ENCODE measurements at places on chromosomes 11 and 22.
A peak's percentile ranks its signal among the peaks of the same experiment; 100 is the strongest.

DNA sequence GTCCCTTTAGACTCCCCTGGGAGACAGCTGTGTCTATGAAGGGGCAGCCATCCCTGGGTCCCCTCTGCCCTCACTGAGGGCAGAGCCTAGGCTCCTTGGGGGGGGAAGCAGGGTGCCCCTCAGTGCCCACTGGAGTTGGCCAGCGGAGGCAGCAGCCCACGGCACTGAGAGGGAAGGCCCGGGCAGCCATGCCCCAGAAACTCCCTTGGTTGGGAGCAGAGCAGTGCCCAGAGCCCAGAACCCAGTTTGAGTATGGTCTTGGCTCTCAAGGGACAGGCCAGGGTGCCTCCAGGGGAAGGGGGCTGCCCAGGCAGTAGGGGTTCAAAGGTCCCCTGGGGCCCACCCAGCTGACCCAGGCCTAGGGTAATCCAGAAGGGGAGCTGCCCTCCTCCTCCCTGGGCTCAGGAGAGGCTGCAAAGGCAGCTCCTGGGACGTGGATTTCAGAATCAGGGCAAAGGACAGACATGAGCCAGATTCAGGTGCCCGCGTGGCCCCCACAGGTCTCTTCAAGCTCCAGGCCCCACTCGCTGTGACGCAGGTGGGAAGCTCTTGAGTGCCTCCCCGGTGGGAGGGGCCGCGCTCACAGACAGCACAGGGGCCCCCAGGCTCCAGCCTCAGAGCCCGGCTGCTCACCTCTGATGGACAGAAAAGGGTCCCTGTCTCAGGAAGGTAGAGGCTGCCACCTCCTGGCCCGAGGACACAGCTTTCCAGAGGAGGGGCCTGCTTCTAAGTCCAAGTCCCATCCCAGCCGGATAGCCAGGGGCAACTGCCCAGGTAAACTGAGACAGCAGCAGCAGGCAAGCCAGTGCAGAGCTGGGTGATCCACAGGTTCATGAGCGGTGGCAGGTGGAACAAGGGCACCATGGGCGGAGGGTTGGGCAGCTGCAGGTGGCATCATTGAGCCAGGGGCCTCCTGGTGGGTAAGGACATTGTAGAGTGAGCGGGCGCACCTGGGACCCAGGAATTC is 2.6 kb downstream of the C11orf21 start:
- peak; percentile 8 for DNase-seq

DNA sequence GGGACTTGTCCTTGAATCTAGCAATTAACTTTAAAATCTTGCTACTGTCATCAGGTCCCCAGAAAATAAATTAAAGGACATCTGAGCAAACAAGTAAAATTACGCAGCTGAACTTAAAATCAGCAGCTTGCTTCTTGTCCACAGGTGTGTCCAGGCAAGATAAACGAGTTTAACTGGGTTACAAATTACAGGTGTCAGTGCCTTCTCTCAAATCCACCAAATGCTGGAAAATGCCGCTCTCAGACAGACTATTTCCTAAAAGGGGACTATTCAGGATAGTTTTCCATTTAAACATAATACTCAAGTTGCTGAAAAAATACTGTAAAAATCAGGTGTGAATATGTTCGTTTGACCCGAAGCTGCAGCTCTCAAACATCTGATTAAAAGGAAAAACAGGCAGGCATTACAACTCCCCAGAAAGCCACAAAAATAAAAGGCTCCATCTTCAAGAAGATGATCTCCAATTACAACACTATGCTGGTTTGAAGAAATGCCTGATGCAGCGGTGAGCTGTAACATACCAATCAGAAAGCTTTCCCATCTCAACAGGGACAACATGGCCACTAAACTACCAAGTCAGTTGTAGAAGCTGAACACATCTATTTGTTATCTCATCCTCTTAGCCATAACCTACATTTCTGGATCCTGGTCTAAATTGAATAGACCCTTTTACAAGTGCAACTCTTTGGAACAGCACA is 82.1 kb downstream of the CADM1 start:
- DNase-seq = no peak

- DNase-seq = no peak
Measured at GRCh38 chr11:16001044-16001568, 355.2 kb downstream of the SOX6 start.

GRCh38 chr22:32706149-32706548 is 95.4 kb upstream of the TIMP3 start:
- DNase-seq = no peak

DNA sequence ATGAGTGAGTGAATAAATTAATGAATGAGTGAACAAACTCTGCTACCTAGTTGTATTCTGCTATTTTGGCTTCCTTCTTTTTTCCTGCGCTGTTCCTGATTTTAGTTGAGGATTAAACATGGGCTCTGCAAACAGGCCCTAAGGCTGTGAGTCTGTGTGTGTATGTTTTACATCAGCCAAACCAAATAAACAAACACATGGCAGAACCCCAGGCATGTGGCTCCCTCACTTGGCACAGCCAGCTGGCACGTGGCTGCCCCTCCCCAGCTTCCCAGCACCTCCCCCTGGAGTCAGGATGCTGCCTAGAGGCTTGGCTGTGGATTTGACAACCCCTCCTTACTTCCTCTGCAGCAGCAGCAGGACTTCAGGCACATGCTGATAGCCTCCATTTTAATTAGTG is 593.2 kb downstream of the INSC start:
- no peak for DNase-seq

GRCh38 chr22:28172892-28173670 is 254.0 kb upstream of the PITPNB start:
- DNase-seq = no peak

DNA sequence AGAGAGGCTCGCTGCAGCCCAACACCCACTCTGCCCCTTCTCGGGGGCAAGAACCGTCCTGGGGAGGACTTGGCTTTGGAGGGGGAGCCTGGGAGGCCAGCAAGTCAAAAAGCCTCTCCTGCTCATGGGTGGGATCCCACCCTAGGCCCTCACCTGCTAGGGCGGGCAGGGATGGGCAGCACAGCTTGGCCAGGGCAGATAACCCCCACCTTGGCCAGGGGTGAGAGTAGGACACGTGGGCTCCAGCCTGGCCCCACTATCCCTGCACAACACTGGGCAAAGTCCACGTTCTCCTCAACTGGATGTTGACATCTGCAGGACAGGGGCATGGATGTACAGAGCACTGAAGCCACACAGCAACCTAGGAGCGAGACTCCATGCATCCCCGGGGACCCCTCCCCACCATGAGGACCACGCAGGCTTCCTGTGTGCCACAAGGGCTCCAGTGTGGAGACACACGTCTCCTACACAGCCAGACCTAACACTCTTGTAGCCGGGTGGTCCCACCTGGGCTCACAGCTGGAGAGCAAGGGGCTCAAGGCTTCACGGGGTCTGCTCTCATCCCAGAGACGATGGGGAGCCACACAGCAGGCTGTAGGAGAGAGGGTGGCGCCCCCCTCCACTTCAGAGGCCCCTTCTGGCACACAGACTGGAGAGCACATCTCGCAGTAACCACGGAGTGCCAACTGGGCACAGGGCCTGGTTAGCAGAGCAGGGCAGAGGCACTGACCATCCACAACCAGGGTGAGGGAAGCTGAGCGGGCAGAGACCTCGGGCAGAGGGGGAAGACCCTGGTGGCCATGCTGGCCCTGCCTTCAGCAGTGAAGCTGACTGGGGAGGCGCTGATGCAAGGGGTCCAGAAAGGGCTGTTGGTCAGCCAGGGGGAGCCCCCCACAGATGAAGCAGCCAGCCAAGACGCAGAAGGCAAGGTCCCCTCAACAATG is 171.1 kb downstream of the CRYBB2 start:
- no peak for DNase-seq

DNA sequence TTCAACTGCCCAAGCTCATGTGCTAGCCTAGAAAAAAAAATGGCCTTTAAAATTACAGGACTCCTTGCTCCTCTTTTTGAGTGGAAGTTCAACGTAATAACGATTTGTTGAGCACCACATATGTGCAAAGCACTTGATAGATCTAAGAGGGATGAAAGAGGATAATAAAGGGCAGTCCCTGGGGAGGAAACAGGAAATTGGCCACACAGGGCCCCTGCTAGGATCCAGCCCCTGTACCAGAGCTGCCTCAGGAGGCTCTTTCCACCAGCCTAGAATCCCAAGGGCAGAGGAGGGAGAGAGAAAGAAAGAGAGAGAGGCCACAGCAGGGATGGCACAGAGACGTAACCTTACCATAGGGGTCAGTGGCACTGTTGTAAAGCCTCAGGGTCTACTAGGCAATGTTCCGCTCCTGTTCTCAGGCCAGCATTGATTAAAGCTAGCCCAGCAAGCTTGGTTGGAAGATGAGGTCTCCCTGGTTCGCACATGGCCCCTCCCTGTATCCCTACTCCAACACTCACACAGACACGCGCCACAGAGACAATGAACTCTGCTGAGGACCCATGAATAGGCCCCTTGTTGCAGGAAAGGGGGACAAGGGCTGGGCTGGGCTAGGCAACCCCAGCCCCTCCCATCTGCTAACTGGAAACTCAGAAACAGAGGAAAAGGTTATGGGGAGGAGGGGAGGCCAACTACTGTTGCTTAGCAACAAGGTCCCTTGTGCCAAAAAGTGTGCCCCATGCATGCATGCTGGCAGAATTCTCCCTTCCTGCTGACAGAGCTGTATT is at the start of gene TMPRSS5:
TMPRSS5 (minus strand) TSS at position 438 of the 785 bp plus-strand sequence; CDS start at position 354, 84 bp downstream.
- no peak for DNase-seq

DNA sequence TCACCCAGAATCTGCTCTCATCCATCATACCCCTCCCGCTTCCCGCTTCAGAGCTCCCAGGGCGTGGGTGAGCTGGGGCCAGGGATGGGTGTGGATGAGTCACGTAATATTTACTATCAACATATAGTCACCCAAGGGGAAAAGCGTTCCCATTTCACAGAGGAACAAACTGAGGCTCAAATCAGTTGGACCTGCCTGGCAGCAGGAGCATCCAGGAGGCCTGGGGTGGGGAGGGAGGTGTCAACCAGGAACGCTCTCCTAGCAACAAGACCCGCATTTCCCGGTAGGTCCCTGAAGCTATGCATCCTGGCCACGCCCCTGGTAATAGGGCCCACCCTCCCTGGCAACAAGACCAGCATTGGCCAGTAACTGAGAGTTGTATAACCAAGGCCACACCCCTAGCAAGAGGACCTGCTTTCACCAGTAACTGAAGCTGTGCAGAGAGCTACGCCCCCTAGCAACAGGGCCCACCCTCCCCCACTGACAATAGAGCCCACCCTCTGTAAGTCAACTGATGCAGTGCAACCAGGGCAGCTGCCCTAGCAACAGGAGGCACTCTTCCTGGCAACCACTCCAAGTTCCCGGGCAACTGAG is 32.7 kb upstream of the TXNRD2 start:
- DNase-seq = peak; percentile 57

DNA sequence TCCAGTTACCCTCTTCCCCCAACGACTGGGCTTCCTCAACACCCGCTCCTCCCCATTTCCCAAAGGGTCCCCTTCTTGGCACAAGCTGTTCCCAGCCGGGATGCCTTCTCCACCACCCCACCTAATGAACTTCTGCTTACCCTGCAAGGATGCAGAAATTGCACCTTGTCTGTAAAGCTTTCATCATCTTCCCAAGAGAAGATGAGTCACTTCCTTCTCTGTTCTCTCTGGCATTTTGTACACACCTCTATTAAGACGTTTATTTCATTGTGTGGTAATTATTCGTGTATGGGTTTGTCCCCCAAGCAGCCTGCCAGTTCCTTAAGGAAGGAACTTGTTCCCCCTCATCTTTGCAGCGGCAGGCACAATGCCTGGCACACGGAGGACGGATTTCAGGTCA is 351.1 kb downstream of the CADM1 start:
- no peak for DNase-seq

GRCh38 chr11:72798361-72798760 is 4.5 kb upstream of the STARD10 start:
- no peak for DNase-seq

GRCh38 chr11:73019996-73020395 is 122.1 kb downstream of the FCHSD2 start:
- no peak for DNase-seq

- DNase-seq = no peak
Measured at GRCh38 chr11:11348303-11348702, 4.7 kb downstream of the CSNK2A3 start.

GRCh38 chr11:104918113-104918824 is 20.0 kb upstream of the CASP12 start:
- no peak for DNase-seq

- no peak for DNase-seq
Measured at GRCh38 chr11:66464916-66465315, 1.8 kb upstream of the PELI3 start.

- DNase-seq = no peak
Measured at GRCh38 chr22:42639541-42640241, 710 bp downstream of the ATP5MGL start.

DNA sequence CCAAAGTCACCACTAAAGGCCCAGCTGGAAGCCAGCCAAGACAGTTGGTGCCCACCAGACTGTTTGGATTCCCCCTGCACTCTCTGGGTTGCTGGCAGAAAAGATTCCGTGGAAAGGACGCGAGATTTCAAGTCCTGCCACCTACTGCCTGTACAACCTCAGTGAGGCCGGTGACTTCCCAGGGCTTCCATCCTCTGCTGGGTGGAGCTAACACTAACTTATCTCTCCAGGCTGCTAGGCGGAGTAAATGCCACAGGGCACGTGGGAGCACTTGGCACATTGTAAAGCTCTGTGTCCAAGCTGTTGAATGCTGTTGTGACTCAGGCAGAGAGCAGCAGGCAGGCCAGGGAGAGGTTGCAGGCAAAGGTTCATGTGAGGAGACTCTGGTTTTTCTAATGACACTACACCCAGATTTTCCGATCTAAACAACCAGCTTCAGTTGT is 50.9 kb upstream of the CDON start:
- no peak for DNase-seq

- no peak for DNase-seq
Measured at GRCh38 chr11:67178878-67179277, 59.8 kb downstream of the KDM2A start.

- no peak for DNase-seq
Measured at GRCh38 chr11:128302425-128303186, 284.8 kb downstream of the ETS1 start.

- DNase-seq = no peak
Measured at GRCh38 chr11:93908689-93909088, 58.3 kb upstream of the VSTM5 start.

GRCh38 chr11:112656772-112657428 is 304.3 kb upstream of the NCAM1 start:
- no peak for DNase-seq

- DNase-seq = peak; percentile 80
Measured at GRCh38 chr11:67572747-67573419, 10.7 kb upstream of the GSTP1 start.

GRCh38 chr22:36104988-36105387 is 55.6 kb downstream of the APOL3 start:
- no peak for DNase-seq

DNA sequence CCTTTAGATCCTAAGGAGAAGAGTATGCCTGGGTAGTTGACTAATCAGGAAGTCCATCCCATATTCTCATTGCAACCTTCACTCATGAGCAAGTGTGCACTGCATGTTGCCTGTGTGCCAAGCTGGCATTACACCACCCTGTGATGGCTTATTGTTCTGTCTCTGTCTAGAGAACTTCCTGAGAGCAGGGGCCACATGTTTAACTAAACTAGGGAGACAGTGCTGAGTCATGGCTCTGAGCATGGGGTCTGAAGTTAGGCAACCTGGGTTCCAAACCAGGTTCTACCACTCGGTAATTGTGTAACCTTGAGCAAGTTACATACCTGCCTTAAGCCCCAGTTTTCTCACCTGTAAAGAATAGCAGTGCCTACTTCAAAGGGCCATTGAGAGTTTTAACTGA is 39.6 kb downstream of the CSNK2A3 start:
- DNase-seq = no peak

GRCh38 chr11:34984514-34984913 is 68.1 kb downstream of the PDHX start:
- DNase-seq = no peak

GRCh38 chr11:23875176-23875850 is 621.5 kb upstream of the LUZP2 start:
- no peak for DNase-seq
